ENCODE measurements at places on chromosomes 11 and 22.

DNA sequence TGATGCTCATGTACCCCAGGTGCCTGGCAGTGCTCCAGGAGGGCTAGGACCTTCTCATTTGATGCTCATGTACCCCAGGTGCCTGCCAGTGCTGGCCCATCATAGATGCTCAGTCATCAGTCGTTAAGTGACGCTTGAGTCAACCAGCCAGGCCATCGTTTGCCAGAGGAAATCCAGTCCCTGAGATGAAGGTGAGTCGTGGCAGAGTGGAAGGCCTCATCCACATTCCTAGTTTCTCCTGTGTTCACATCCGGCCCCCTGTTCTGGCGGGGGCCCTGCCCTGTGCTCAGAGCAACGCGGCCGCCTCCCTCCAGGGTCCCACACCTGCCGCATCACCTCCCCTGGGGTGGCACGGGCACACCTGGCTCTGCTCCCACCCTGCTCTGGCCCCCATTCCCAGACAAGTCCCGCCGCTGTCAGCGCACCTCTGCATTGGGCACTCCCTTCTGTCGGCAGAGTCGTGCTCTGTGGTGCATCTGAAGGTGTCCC is 279.9 kb downstream of the BRD1 start:
- DNase-seq = no peak

DNA sequence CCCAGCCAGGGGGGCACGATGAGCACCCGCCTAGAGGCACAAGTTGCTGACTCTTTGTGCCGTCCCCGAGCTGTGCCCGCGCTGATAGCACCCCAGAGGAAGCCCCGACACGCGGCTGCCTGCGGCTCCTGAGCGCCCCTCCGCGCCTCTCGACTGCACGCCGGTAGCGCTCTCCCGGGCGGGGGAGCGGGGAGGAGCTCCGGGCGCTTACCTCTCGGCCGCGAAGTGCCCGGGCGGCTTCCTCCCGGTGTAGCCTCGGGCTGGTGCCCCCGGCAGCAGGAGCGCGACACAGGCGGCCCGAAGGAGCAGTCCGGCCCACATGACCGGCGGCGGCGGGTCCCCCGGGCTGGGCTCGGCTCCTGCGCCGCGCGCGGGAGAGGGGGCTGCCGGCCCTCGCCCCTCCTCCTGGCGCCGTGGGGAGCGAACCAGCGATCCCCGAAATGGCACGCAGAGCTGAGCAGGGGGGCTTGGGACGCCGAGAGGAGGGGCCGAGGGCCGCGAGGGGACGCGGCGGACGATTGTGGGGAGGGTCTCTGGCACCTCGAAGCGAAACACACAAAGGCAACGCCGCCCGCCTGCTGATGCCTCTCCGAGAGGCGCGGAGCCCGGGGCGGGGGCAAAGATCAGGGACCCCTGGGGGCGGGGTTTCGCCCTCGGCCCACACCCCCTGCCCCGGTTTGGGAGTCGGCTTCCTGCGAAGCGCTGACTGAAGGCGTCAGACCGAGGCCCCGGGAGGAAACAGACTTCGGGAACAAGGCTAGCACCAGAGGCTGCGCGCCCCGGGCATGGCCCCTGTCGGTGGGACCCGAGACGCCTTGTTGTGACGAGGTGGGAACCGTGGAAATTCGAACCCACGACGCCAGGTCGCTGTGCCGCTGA is at the start of gene VWCE:
TSS of gene VWCE (minus strand) at position 600 of the 879 bp plus-strand sequence. CDS start at position 321, 279 bp downstream.
- DNase-seq = peak; percentile 43

GRCh38 chr11:111549196-111549868 is 8.8 kb downstream of the LAYN start:
- DNase-seq = no peak

- no peak for DNase-seq
Measured at GRCh38 chr11:130780437-130780836, 135.8 kb downstream of the SNX19 start.

DNA sequence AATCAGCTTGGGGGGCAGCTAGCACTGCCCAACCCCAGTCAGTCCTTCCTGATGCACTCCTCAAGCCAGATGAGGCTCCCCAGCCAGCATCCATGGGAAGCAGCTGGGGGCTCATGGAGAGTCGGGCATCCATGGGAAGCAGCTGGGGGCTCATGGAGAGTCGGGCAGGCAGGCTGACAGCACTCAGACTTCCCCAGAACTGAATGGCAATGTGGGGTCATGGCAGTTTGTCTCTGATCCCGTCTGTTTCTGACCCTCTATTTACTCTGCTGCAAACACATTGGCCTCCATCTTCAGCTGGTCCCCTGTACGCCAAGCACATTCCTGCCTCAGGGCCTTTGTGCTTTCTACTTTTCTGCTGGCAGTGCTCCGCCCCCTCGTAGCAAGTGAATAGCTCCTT is 314.8 kb downstream of the NTM start:
- no peak for DNase-seq

- DNase-seq = no peak
Measured at GRCh38 chr11:73978576-73979086, 4.0 kb downstream of the UCP2 start.

DNA sequence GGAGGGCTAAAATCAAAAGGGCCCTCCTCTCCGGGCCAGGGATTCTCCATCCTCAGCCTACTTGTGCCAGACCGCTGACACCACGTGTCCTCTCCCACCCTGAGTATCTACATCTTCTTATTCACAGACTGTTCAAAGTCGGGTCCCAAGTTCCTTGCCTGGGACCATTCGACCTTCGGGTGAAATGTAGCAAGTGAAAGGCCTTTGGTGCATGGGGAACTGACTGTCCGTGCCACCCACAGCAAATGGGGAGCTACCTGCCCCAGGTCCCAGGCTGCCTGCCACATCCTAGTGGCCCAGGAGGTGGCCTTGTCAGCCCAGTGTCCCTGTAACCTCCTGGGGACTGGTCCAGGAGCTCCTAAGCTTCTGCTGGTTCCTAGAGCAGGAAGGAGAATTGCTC is 67.3 kb downstream of the RTL6 start:
- DNase-seq = no peak

- no peak for DNase-seq
Measured at GRCh38 chr22:35352214-35353111, 28.4 kb upstream of the HMOX1 start.

GRCh38 chr11:130183878-130184610 is 24.5 kb downstream of the ST14 start:
- no peak for DNase-seq

DNA sequence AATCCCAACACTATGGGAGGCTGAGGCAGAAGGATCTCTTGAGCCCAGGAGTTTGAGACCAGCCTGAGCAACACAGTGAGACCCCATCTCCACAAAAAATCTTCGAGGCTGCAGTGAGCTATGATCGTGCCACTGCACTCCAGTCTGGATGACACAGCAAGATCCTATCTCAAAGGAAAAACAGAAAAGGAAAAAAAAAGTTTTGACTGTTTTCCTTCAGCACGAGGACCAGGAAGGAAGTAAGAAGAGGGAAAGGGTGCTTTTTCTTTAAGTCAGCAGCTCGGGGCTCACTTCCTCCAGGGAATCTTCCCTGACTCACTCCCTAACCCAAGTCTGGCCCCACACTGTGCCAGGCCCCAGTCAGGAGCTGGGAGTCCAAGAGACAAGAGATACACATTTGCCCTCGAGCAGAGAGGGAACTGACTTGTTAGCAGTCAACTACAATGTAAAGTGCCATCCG is 14.2 kb downstream of the ARRB1 start:
- DNase-seq = no peak

DNA sequence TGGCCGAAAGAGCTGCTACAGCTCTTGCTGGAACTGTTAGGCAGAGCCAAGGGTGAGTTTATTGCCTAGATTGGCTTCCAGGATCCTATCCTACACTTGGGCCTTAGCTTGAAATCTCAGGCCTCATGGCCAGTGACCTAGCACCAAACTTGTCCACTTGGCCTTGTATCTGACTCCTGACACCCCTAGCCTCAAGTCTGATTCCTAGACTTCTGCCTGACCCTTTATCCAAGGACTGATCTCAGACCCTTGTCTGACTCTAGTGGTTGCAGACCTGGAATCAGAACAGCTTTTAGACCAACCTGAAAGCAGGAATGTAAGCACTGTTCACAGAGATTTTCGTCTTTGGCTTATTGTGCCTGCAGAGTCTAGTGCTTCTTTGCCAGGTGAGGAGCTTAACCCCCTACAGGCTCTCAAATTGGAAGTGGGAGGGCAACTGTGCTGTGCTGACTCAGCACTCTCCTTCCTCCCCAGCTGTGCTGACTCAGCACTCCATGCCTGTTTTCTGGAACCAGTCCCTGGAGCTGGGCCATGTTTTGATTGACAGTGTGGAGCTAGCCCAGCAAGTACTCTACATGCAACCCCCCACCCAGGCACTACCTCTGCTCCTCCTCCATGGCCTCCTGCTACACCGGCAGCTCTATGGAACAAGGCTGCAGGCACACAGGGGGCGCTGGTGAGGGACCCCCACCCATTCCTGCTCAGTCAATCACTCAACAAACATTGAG is 35.1 kb downstream of the RRP8 start:
- no peak for DNase-seq

GRCh38 chr22:48070760-48071159 is 1308.3 kb downstream of the TBC1D22A start:
- DNase-seq = no peak

- DNase-seq = peak; percentile 7
Measured at GRCh38 chr11:84524422-84525051, 1102.6 kb downstream of the DLG2 start.

All from NCI-H460 (cell line).